Left renal cortex interstitium (tissue), 4 donors: ENCODE measurements at places on chromosomes 16 and 17. TPM values are rescaled to one million over a fixed set of nuclear protein-coding genes. Genes with fewer than 3 reads are reported as not detected.

The EMP2 gene
- polyA plus RNA-seq: 22.2 TPM

The SEBOX gene
- not detected for polyA plus RNA-seq

GRCh38 chr17:74805591-74805991, 29.4 kb upstream of the NAT9 start:
- no peak for DNase-seq

DNA sequence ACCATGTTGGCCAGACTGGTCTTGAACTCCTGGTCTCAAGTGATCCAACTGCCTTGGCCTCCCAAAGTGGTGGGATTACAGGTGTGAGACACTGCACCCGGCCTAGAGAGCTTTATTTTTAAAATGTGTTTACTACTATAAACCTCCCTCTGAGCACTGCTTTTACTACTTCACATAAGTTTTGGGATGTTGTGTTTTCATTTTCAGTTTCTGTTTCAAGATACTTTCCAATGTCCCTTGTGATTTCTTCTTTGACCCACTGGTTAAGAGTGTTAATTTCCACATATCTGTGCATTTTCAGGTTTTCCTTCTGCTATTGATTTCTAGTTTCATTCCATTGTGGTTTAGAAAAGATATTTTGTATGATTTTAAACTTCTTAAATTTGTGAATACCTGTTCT, 74.4 kb downstream of the NETO2 start:
- no peak for DNase-seq

- DNase-seq: no peak
Observed at GRCh38 chr16:17293813-17294558, 176.8 kb downstream of the XYLT1 start.

DNA sequence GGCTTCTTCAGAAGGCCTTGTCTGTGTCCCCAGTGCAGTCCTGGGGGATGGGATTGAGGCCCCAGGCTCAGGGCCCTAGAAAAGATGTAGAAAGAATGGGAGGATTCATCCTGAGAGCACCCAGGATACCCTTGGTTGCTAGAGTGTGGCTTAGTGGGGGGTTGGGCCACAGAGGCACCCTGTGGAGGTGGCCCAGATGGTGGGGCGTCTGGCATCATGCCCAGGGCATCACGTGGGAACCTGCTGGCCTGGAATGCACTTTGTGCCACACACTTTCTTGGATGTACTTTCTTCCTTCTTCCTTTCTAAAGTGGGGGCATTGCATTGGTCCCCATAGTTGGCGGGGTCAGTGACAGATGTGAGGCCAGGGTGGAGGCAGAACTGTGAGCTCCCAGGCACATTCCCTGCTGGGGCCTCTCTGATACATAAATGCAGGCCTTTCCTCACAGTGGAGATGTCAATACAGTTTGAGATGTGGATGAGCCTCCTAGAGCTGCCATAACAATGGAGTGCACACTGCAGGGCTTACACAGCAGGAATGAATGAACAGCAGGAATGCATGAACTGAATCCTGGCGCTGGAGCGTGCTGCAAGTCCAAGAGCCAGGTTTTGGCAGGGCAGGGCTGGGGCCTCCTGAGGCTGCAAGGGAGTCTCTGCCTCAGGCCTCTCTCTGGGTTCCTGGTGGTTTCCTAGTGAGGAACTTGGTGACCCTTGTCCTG, 43.3 kb downstream of the MGAT5B start:
- DNase-seq: no peak

GRCh38 chr17:58630883-58631522, 60.8 kb downstream of the TEX14 start:
- no peak for DNase-seq

DNA sequence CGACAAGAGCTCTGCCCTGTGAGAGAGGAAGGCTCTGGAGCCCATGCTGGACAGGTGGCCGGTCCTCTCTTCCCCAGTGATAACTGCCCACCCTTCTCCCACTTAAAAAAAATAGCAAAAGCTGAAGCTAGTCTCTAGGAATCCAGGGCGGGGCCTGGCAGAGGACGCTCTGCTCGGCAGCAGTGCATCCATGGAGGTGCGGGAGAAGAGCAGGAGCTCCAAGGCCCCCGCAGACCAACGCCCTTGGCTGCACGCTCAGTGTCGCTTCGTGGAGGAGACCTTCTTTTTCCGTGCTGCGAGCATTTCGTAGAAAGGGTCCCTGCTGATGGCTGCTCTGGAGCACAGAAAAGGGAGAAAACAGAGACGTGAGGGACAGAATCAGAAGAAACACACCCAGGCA, 98.6 kb upstream of the DNAH17 start:
- DNase-seq: no peak
